ENCODE measurements at places on chromosomes 3 and 15. TPM values are rescaled to one million over a fixed set of nuclear protein-coding genes. Genes with fewer than 3 reads are reported as not detected.

The LRRC31 gene
- total RNA-seq, result not detected

The TIGIT gene
- not detected for total RNA-seq

The SNTN gene
- not detected for total RNA-seq

The EPHB3 gene
- 0.15 TPM for total RNA-seq

The LIPC gene
- not detected for total RNA-seq

The HSPBAP1 gene
- total RNA-seq, result 11.6 TPM

The SPPL2A gene
- total RNA-seq, result 68.7 TPM

The STRIT1 gene
- not detected for total RNA-seq

The GOLGA6B gene
- not detected for total RNA-seq

The SLC7A14 gene
- total RNA-seq, result 1.4 TPM

The VEPH1 gene
- total RNA-seq, result 259 TPM

The AMOTL2 gene
- 119 TPM for total RNA-seq

The FILIP1L gene
- 22.5 TPM for total RNA-seq

The SPINK8 gene
- total RNA-seq, result not detected

The ABHD2 gene
- total RNA-seq, result 35.3 TPM

The IL17RD gene
- total RNA-seq, result 0.32 TPM

The APOD gene
- total RNA-seq, result 1.3 TPM

The SENP8 gene
- 2.0 TPM for total RNA-seq

The KY gene
- total RNA-seq, result not detected

The MASP1 gene
- total RNA-seq, result 0.91 TPM

The SEMA4B gene
- total RNA-seq, result 10.5 TPM

The SKIC8 gene
- total RNA-seq, result 120 TPM

The TUSC7 gene
- under 0.01 TPM for total RNA-seq

The IGSF10 gene
- under 0.01 TPM for total RNA-seq

The NLGN1 gene
- 11.7 TPM for total RNA-seq

The TOPAZ1 gene
- not detected for total RNA-seq

The XCR1 gene
- not detected for total RNA-seq

The TMEM158 gene
- total RNA-seq, result 2.6 TPM

The IQCF5 gene
- not detected for total RNA-seq

The CPEB1 gene
- not detected for total RNA-seq

The BUB1B gene
- 30.2 TPM for total RNA-seq

The CCR8 gene
- not detected for total RNA-seq

The CNTN4 gene
- total RNA-seq, result under 0.01 TPM

The MED12L gene
- total RNA-seq, result 0.32 TPM

The SOX14 gene
- not detected for total RNA-seq

The RTP3 gene
- total RNA-seq, result not detected

The MESP2 gene
- total RNA-seq, result 0.15 TPM

The DOCK3 gene
- total RNA-seq, result under 0.01 TPM

The TGM5 gene
- not detected for total RNA-seq

The FES gene
- 73.4 TPM for total RNA-seq
